Ovary (tissue), 10 donors: ENCODE measurements at places on chromosomes 5 and 9. TPM values are rescaled to one million over a fixed set of nuclear protein-coding genes. Genes with fewer than 3 reads are reported as not detected.

Gene CCNB1
- polyA plus RNA-seq: 13.9 TPM

Gene IFNK
- not detected for polyA plus RNA-seq

Gene RNF183
- polyA plus RNA-seq: 0.06 TPM

Gene IPPK
- 6.2 TPM for polyA plus RNA-seq

Gene OLFM1
- 22.3 TPM for polyA plus RNA-seq

Gene IFNA13
- not detected for polyA plus RNA-seq

Gene PLPP7
- polyA plus RNA-seq: 11.8 TPM

Gene HIGD2A
- 117 TPM for polyA plus RNA-seq

Gene ALDOB
- polyA plus RNA-seq: 0.27 TPM

Gene TMEM232
- 2.4 TPM for polyA plus RNA-seq

Gene PNPLA7
- 2.2 TPM for polyA plus RNA-seq

Gene ANKRD31
- polyA plus RNA-seq: 0.28 TPM

Gene PBX3
- polyA plus RNA-seq: 52.6 TPM

Gene RALGDS
- polyA plus RNA-seq: 55.4 TPM

Gene PTCH1
- 17.5 TPM for polyA plus RNA-seq

Gene IER5L
- 14.9 TPM for polyA plus RNA-seq

Gene STPG3
- not detected for polyA plus RNA-seq

Gene MRPS2
- polyA plus RNA-seq: 45.4 TPM

Gene CCNO
- 1.1 TPM for polyA plus RNA-seq

Gene LMNB1
- polyA plus RNA-seq: 9.2 TPM

Gene PCDHA12
- polyA plus RNA-seq: 0.04 TPM

Gene PAIP2
- 142 TPM for polyA plus RNA-seq

Gene ANKRA2
- polyA plus RNA-seq: 25.5 TPM

Gene FOXD4L6
- polyA plus RNA-seq: not detected

Gene COL27A1
- polyA plus RNA-seq: 16.8 TPM

Gene CNTFR
- 1.2 TPM for polyA plus RNA-seq

Gene FGD3
- polyA plus RNA-seq: 1.1 TPM

Gene SPAAR
- 2.3 TPM for polyA plus RNA-seq

Gene NDOR1
- 7.2 TPM for polyA plus RNA-seq

Gene IFNE
- not detected for polyA plus RNA-seq

Gene SLC6A3
- 0.56 TPM for polyA plus RNA-seq

Gene BTNL3
- not detected for polyA plus RNA-seq

Gene SEMA4D
- polyA plus RNA-seq: 10.4 TPM

Gene WNT8A
- polyA plus RNA-seq: not detected

Gene OSTF1
- polyA plus RNA-seq: 43.2 TPM

Gene SLC44A1
- polyA plus RNA-seq: 25.1 TPM

Gene FBP2
- polyA plus RNA-seq: not detected

Gene DOK3
- polyA plus RNA-seq: 4.2 TPM

Gene BAAT
- polyA plus RNA-seq: not detected
